ENCODE measurements at places on chromosomes 7 and 10. TPM values are rescaled to one million over a fixed set of nuclear protein-coding genes. Genes with fewer than 3 reads are reported as not detected.

SEMA3D gene
- 51.2 TPM for total RNA-seq

ZNF804B gene
- total RNA-seq = not detected

CALML5 gene
- not detected for total RNA-seq

- no peak for DNase-seq
Observed at GRCh38 chr7:33619264-33619663, 286.1 kb upstream of the BMPER start.

DNA sequence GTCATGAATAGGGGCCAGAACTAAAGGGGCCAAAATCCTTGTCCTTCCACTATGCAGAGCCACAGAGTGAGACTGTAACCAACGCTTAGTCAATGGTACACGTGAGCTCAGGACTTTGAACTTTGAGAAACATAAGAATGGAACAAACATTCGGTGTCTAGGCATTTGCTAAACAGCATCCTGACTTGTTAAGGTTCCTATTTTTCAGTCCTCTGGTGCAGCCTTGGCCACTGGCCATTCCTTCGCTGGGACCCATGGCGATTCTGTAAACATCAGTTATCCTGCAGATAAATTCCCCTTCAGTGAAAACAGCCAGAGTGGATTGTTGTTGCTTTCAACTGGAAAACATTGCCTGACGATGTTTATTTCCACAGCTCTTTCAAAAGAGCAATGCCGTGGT, 266.8 kb downstream of the SORCS1 start:
- DNase-seq = no peak

GRCh38 chr10:97499561-97500296, 1.0 kb downstream of the UBTD1 start:
- peak; percentile 70 for DNase-seq

GRCh38 chr7:134355927-134356326, 39.2 kb upstream of the SLC35B4 start:
- peak; percentile 64 for DNase-seq

GRCh38 chr7:75655536-75655935, 83.2 kb downstream of the HIP1 start:
- DNase-seq = no peak

- no peak for DNase-seq
Observed at GRCh38 chr10:132846631-132847415, 60.9 kb upstream of the NKX6-2 start.

DNA sequence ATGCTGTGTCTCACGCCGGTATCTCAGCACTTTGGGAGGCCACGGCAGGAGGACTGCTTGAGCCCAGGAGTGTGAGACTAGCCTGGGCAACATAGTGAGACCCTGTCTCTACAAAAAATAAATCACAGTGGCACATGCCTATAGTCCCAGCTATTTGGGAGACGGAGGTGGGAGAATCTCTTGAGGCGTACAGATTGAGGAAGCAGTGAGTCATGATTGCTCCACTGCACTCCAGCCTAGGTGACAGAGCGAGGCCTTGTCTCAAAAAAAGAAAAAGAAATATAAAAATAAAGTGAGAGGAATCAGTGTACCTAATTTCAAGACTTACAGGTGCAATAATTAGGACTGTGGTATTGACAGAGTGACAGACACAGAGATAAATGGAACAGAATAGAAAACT, 23.9 kb downstream of the SLC25A40 start:
- DNase-seq = no peak

DNA sequence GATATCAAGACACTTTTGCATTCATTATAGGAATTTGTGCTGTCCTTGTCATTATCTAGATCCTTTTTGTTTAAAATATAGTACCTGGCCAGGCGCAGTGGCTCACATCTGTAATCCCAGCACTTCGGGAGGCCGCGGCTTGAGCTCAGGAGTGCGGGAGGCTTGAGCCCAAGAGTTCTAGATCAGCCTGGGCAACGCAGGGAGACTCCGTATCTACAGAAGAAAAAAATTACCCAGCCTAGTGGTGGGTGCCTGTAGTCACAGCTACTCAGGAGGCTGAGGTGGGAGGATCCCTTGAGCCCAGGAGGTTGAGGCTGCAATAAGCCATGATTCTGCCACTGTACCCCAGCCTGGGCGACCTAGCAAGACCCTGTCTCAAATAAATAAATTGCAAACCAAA, 621 bp upstream of the MORN4 start:
- no peak for DNase-seq

DNA sequence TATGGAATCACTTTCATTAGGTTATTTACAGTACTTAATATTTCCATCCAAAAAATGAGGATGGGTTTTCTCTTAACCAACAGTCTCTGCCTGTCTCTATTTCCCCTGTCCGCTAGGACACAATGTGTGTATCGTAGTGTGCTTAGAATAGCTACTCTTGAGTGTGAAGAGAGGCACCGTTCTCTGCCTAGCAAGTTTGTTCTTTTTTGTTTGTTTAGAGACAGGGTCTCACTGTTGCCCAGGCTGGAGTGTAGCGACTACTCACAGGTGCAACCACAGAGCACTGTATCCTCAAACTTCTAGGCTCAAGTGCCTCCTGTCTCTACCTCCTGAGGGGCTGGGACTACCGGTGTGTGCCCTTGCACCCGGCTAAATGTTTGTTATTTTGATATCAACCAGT, 121.9 kb downstream of the ANK3 start:
- DNase-seq = no peak

GRCh38 chr10:89479771-89480446, 55.5 kb downstream of the SLC16A12 start:
- peak; percentile 77 for DNase-seq

DNA sequence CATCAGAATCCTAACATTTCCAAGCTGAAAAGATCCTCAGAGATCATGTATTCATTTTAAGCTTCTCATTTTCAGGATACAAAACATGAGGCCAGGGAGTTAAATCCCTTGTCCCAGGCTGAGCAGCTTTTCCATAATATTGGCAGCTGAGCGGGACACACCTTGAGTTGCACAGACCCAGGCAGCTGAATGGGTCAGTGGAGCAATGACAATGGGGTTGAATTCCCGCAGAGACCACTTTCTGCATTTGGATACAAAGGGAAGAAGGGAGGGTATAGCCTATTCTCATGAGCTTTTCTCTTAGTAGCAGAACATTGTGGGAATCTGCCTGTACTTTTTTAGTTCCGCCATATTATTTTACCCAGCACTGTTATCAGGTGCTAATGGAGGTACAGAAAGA, 49.5 kb downstream of the PRR15 start:
- DNase-seq = no peak

Measured in fibroblast of the aortic adventitia (primary cell).